ENCODE measurements at places on chromosomes 1 and 21.

- DNase-seq: no peak
Measured at GRCh38 chr1:226984521-226985238, 44.6 kb downstream of the COQ8A start.

GRCh38 chr1:53450225-53450624 is 9.0 kb upstream of the DMRTB1 start:
- DNase-seq: no peak

DNA sequence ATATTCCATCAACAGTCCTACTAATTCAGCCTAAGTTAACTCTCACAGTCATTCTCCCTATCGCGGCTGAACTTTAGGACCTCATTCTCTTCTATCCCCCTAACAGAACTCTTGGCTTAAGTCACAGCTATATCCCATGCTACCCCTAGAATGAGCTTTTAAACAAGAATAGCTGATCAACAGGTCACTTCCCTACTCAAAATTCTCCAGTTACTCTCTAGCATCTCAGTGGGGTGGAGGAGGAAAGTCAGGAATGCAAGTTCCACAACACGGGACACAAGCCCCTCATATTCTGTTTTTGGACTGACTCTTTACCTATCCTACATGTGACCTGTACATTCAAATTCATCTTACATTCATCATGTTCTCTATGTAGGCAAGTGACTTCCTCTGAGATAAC is 21.0 kb downstream of the MRPL39 start:
- DNase-seq: no peak

DNA sequence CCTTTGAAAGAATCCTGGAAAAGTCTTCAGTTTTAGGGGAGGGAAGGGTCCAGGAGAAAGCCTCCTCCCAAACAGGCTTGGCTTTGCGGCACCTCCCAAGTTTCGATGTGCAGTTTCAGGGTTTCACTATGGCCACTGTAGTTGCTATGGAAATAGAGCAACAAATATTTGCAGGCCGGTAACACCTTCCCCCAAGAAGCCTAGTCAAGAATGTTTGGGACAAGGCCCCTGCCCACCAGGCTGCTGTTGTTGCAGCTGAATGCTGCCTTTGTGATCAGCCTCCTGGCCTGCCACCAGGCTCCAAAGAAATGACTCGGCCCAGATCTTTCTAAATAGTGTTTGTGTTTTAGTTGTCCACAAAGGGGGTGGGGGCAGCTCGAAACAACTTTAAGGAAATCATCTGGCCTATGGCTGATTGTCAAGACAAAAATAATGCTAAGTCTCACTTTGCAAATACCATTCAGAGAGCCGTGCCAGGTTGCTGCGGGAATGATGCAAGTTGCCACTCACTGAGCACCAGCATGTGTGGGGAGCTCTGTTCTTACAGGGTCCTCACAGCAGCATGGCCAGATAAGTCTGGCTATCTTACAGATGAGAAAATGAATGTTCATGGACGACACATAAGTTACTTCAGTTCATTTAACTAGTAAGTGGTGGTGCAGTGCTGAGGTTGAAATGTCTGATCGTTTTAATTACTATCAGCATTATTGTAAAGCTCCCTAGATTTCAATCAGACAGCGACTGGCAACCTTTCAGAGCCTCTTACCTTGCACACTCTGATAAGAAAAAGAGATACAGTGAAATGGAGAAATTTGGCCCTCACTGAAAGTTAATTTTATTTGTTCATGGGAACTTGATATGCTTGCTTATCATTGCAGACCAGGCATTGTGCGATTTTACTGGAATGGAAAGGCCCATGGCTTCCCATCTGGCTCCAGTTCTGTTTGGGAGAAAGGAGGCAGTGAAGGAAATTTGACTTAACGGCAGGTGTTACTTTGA is 91.2 kb upstream of the JUN start:
- DNase-seq: no peak

DNA sequence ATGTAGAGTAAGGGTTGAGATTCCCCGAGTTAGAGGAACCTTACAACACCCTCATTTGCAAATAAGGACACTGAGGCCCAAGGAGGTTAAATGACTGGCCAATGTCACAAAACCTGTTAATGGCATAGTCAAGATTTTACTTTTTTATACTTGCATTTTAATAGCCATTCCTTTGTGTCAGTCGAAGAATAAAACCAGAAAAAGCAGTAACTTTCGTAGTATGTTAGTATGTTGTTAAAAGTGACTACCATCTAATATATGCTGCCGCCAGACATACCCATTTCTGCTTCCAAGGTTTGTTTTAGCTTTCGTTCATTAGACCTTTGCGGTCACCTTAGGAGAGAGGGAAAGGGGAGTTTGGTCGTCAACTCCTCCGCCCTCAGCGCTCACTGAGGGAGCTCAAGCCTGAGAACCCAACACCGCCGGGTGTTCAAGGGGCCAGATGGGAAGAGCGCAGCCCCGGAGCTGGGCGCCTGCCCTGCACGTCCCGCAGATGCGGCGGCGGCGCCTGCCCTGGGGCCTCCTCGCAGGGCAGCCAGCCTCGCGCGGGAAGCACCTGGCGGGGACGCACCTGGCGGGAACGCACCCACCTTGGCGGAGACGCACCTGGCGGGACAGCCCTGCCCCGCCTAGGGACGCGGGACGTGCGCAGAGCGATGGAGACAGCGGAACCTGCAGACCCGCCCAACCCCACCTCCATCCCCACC is 466 bp downstream of the VPS26C start:
- DNase-seq: no peak

GRCh38 chr1:224852901-224853568 is 76.4 kb upstream of the DNAH14 start:
- no peak for DNase-seq

DNA sequence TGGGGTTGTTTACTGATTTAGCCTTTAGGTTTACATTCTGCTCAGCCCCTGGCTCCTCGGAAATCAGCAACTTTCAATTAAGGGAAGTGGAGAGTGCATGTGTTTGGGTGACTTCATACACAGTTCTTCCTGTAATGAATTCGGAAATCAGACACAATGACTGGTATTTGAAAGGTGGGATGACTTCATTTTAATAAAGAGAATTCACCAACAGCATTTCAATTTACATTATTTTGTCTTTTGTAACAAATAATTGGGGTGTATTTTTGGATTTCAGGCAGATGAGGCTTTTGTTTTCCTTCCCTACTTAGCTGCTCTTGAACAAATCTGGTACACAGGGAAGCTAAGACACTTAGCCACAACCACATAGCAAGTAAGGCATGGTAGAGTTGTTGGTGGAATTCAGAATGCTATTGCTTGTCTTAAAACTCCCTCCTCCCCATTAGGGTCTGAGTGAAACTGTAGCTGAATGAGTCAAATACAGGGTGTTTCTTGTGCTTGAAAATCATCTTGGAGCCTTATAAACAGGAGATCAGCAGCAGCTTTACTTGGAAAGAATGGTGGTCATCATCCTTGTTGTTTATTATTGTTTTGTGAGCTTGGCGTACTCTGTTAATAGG is 917 bp downstream of the STX12 start:
- peak; percentile 49 for DNase-seq

GRCh38 chr1:9101510-9102146 is 27.3 kb downstream of the GPR157 start:
- DNase-seq: no peak

DNA sequence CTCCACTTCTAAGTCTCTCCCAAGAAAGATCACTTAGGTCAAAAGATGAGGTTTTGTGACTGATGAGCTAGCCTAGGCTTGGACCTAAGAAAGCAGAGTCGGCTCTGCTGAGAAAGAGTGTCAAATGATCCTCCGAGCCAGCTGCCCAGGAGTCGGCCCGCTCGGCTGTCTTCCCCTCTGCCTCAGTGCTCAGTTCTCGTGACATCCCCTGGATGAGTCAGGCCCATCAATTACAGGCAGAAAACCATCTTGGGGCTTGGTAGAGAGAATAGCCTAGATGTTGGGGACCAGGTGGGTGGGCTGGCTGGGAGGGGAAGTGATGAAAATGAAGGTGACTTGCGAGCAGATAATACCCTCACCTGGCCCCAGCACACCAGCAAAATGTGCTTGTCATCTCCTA is 60.5 kb downstream of the SLC66A1 start:
- DNase-seq: no peak

GRCh38 chr1:101645810-101646209 is 350.9 kb downstream of the OLFM3 start:
- no peak for DNase-seq

DNA sequence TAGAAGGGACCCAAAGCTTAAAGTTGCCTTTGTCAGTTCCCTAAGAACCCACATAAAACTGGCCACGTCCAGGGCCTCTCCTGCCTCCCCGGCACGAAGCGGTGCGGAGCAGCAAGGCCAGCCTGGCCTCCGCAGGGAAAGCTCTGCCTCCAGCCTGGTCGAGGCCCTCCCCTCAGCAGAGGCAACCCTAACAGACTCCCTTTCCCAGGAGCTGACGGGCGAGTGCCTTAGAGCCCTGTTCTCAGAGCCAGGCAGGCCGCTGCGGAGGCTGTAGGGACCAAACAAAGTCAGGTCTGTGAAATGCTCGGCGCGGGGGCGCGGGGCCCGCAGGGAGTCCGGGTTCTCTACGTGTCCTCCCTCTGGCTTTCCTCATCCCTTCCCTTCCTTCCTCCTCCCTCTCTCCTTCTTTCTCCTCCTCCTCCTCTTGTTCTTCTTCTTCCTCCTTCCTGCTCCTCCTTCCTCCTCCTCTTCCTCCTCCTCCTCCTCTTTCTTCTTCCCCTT is 40.7 kb downstream of the RIPK4 start:
- no peak for DNase-seq

DNA sequence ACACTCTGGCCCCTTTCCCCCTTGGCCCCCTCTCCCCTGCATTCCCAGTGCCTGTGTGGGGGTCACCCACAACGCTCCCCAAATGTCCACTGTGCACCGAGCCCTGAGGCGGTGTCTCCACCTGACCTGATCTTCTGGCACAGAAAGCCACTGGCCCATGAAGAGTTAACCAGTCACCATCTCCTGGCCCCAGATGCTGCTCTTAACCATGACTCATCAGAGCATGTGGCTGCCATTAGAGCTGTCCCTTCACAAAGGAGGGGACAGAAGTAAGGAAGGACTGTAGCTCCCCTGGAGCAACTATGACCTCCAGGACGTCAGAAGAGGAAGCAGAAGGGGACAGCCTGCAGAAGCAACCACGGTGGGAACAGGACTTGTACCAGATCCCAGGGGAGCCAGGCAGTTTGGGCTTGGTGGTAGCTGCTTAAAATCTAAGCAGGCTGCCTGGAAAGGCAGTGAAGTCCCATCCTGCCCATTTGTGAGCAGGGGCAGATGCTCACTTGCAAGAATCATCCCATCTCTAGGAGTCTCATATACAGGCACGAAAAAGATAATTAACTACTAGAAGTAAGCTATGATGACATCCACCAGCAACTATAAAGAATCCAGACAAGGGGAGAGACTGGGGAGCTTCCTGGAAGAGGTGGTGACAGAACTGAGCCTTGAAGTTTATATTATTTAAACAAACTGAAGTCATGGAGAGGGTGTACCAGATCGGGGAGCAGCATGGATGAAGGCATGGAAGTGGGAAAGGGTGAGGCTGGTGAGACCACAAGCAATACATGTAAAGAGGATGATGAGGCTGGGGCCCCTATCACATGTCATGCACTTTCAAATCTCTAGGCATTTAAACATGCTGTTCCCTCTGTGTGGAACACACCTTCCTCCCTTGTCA is 1.1 kb upstream of the TTC39A start:
- DNase-seq: no peak

- DNase-seq: no peak
Measured at GRCh38 chr1:115179397-115180079, 90.2 kb upstream of the TSPAN2 start.

DNA sequence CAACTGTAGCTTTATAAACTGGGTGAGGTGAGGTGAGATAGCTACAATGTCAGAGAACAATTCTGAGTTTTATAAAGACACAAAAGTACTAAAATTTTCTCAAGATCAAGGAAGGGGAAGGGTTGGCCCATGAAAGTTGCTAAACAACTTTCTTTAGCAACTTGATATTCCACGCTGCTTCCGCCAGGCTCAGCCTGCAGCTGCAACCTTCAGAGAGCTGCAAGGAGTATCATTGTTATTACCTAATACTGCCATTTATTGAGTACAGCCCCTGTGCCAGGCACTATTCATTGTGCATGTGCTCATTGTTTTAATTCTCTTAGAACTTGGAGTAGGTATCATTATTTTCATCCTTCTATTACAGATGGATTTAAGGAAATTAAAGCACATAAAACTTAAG is 34.1 kb upstream of the SUCO start:
- DNase-seq: no peak

DNA sequence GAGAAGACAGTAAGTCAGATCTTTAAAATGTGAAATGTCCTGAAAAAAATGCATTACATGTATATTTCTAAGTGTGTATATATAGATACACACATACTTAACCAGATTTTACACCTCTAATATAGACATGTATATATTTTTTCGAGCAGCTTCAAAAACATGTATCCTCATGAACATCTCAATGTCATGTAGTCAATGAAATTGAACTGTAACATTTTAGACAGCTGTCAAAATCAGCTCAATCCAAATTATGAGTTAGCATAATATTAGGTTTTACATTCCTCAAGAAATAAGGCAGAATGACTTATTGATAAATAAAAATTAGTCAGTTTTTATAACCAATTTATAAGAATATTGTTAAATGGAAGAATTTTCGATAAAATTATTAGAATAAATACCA is 665.7 kb downstream of the BRINP3 start:
- DNase-seq: no peak

- DNase-seq: no peak
Measured at GRCh38 chr1:177744906-177745305, 225.0 kb downstream of the SEC16B start.

Data from CD4-positive, alpha-beta T cell treated with Interleukin-10 for 1 hour (primary cell).